ENCODE measurements at places on chromosomes 5 and 9.

GRCh38 chr5:94849821-94850736 lies 231.6 kb downstream of the SLF1 start:
- DNase-seq: peak; percentile 67

DNA sequence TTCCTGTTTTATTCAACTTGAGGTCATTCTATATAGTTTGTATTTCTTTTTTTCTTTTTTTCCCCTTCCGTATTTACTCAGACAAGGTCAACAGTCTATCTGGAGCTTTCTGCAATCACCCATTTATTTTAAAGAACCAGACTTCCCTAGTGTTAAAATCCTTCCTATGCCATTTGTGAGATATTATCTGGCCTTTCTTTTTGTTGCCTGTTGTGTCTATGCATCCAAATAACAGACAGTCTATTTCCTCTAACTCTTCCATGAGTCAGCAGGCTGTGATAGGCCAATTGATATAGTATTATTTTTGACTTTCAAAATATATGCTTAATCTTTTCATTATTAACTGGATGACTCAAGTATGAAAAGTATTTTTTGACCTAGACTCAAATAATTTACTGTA lies 291.2 kb upstream of the PTPRD start:
- DNase-seq: no peak

DNA sequence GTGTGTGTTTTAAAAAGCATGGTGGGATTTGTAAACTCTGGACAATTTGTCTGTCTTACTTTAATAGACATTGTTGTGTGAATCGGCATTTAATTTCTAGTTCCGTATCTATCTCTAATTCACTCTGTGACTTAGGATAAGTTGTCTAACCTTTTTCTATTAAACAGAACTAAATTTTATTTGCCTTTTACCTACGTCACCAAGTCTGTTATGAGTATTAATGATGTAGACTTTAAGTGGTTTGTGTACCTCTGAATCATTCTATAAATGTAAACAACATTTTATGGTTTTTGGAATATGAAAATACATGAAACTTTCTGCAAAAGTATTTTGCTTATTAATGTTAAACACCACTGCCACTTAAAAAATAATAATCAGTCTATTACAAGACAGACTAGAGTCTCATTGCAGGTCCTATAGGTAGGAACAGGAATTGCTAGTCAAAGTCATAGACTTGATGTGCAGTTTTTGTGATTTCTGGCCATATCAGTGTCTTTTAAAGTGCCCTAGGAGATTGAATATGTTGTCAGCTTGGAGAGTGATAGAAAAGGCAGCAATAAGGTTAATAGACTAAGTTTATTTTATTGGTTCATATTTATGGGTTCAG lies 5.6 kb downstream of the RBM27 start:
- no peak for DNase-seq

GRCh38 chr9:91682806-91683205 lies 259.2 kb upstream of the NFIL3 start:
- DNase-seq: peak; percentile 58

GRCh38 chr5:143233031-143233430 lies 170.5 kb downstream of the NR3C1 start:
- peak; percentile 26 for DNase-seq

- DNase-seq: peak; percentile 76
Observed at GRCh38 chr9:107755246-107755645, 265.7 kb upstream of the KLF4 start.

GRCh38 chr5:72179028-72179815 lies 71.9 kb downstream of the MAP1B start:
- peak; percentile 85 for DNase-seq

DNA sequence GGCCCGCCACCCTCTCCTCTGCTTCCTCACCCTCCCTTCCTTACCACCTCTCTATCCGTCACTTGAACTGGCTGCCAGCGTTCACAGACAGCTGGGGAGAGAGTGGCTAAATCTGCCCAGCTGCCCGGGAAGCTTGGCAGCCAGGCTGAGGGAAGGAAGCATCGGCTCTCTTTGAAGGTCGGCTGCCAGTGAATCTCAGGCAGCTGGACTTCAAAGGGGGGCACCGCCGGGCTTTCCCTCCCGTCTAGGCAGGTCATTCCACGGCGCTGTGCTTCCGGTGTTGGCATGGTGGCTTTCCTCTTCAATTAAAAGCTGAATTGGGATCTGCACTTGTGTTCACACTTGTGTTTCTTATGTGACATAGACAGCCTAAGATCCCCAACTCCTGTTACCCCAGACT lies 174.0 kb downstream of the GDNF start:
- no peak for DNase-seq

GRCh38 chr9:133477992-133478850 lies 678 bp downstream of the SLC2A6 start:
- peak; percentile 6 for DNase-seq

DNA sequence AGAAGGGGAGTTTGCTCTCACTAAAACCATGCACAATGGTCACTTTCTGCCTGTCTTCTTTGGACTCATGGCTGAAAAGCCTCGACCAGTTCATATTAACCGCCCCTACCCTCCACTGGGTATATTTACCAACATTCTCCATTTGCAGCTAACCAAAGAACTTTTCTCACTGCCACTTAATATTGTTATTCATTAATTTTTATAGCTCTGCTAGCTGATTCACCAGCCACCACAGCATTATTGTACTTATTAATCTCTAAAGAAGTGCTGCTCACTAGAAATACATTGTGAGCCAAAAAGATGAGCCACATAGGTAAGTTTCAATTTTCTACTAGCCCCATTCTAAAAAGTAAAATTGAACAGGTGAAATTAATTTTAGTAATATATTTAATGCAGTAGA lies 33.4 kb upstream of the SMIM32 start:
- DNase-seq: no peak

GRCh38 chr5:118980438-118980837 lies 7.9 kb downstream of the DTWD2 start:
- no peak for DNase-seq

DNA sequence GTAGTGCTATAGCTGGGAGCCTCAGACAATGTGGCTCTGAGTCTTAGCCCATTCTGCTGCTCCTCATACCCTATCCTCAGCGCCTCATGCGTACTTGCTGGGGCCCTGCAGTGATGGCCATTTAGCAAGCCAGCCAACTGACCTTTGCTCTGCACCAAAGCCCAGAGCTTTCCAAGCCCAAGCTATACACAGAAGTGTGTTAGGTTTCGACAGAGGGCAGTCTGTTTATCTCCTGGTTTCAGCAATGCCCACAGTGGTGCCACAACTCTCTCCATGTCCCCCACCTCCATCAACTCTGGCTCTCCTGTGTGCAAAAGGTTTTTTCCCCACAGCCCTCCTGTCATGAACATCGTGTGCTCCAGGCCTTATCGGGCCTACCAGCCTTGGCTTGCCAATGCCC lies 16.9 kb downstream of the GNG10 start:
- no peak for DNase-seq

- DNase-seq: peak; percentile 56
Observed at GRCh38 chr9:108297073-108297472, 558.7 kb downstream of the ACTL7B start.

- DNase-seq: no peak
Observed at GRCh38 chr5:3025392-3025791, 273.9 kb upstream of the IRX2 start.

GRCh38 chr5:88847420-88847819 lies 35.6 kb downstream of the MEF2C start:
- DNase-seq: no peak

GRCh38 chr9:23674016-23674585 lies 151.9 kb downstream of the ELAVL2 start:
- DNase-seq: no peak

GRCh38 chr9:91034521-91034920 lies 232.9 kb downstream of the SYK start:
- DNase-seq: no peak

GRCh38 chr9:37972351-37972848 lies 68.5 kb upstream of the SLC25A51 start:
- peak; percentile 9 for DNase-seq

DNA sequence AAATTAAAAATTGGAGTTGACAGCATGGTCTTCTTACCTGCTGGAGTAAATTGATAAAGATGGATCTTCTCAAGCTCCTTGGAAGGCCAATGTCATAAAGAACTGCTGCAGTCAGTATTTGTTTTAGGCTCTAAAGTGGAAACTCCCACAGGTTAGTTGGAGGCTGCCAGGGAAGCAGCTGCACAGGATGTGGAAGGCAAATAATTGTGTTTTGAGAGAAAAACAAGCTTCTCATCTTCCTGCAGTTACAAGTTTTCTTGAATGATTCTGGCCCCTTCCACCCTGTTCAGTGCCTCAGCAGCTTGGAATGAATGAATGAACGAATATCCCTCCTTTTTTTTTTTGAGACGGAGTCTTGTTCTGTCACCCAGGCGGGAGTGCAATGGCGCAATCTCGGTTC lies 13.9 kb downstream of the MROH2B start:
- DNase-seq: no peak

DNA sequence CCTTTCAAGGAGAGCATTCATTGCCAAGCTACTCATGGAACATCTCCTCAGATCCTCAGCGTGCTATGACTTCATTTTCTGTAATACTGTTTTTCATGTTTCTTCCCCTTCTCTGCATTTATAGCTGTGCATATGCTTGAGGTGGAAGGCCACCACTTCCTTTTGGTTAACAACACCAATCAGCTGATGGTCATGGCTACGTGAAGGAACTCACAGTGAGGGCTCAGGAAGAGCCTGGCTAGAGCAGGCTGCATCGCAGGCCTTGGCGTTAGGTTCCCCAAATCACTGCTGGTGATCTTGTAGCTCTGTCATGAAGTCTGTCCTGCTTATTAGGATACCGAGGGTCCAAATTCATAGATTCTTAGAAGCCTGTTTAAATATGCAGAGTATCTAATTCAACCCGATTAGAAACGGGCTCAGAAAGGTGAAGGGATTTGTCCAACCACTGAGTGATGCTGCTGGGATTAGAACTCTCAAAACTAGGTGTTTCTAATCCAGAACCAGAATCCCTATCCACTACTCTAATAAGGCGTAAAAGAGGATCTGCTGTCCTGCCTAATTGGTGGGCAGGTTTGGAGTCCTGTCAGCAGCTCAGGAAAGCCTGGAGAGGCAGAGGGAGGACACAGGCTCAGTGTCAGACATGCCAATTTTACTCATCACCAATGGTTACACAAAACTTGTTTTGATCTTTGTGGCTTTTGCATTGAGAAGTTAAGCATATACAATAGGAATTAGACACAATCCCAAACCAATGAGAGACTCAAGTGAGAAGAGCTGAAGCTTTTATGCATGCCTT lies 7.5 kb downstream of the SYK start:
- DNase-seq: no peak

DNA sequence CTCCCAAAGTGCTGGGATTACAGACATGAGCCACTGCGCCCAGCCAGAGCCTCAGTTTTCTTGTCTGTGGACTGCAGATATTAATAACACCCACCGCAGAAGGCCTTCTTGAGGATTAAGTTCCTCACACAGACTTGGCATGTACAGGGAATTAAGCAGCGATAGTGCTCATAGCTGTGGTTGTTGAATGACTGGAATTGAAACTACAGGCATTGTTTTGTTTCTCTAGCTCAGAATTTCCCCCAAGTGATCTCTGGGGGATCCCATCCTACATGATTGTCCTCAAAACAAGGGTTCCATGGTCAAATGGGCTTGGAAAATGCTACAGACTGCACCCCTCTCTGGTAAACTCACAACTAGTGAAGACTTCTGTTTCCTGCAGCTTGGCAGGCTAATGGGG lies 44.2 kb upstream of the TDRD7 start:
- DNase-seq: no peak

DNA sequence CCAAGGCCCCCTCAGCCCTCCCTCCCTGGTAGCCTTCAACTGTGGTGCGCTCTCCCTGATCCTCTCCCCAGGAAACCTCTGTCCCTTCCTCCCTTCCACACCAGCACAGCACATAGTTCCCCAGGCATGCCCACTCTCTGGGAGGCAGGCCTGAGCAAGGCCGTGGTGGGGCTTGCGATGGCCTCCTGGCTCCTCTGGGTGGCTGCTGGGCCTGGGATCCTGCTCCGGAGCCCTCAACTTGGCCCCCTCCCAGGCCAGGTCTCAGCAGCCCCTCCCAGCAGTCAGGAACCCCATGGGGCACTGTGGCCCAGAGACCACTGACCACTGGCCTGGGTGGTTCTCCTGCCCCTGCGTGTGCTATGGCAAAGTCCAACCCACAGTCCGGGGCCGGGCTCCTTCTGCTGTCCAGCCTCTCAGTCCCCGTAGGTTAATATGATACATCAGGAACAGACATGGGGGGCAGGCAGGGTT lies 125.8 kb downstream of the ZNF354C start:
- DNase-seq: no peak

DNA sequence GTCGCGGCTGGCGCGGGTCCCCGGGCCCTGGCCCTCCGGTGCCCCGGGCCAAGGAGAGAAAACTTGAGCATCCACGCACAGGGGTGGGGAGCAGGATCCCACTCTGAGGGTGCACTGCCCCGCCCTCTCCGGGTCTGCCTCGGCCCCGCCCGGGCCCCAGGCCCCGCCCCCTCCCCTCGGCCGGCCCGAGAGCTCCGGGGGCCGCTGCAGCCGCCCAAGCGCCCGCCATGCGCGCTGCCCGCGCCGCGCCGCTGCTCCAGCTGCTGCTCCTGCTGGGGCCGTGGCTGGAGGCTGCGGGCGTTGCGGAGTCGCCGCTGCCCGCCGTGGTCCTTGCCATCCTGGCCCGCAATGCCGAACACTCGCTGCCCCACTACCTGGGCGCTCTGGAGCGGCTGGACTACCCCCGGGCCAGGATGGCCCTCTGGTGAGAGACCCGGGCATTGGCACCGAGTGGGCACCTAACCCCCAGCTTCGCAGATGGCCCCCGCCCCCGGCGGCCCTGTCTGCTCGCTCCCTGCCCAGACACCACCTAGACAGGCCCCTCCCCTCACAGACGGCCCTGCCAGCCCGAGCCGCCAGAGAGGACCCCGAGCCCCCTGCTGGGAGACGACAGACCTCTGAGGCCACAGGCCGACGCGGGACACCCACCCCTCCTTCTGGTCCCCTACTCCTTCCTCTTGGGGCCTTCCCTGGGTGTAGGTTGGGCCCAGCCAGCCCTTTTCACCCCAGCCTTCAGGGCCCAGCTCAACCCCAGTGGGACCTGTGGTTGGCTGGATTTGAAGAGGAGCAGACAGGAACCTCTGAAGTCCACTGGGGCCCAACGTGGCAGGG lies at the start of gene CERCAM:
TSS of gene CERCAM (plus strand) at position 207 of the 831 bp plus-strand sequence. CDS start at position 228, 21 bp downstream.
- DNase-seq: no peak
